ENCODE measurements at places on chromosomes 12 and 14.

DNA sequence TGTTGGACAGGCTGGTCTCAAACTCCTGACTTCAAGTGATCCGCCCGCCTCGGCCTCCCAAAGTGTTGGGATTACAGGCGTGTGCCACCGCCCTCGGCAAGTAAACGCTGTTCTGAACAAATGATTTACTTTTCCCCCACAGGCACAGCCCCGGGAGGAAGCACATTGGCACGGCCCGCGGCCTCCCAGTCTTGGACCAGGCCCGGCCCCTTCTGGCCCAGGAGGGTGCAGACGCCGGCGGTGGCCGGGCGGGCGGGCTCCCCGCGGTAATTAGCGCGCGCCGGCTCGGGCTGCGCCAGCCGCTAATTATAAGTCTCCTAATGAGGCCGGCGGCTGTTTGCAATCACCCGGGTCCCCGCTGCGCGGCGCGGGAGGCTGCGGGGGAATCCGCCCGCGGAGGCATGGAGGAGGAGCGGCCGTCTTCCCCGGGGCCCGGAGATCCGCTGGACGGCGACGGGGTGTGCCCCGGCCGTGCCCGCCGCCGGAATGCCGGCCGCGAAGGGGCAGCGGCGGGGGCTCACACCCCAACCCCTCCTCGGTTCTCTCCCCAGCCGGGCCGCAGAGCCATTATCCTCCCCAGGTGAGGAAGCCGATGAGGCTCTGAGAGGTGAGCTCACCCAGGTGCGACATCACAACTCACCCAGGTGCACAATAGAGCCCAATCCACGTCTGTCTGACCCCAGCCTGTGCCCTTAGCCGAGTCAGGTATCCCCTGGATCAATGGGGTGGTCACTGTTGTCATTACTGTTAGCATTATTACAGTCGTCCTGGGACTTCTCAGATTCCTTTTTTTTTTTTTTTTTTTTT lies 3.3 kb upstream of the POP5 start:
- DNase-seq: peak; percentile 56

- peak; percentile 23 for DNase-seq
Observed at GRCh38 chr14:61695695-61696527, 598 bp downstream of the HIF1A start.

DNA sequence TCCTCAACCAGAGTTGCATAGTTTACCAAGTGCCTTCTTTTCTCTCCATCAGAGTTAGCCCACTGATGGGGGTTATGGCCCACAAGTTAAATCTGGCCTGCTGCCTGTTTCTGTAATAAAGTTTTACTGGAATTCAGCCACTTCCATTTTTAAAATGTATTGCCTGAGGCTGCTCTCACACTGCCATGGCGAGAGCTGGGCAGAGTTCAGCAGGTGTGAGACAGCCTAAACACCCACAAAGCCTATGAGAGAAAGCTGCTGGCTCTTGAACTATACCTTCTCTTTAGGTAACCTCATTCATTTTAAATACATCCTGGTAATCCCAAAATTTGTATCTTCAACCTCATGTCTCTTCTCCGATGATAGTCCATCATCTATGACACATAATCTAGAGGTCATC lies 86.1 kb downstream of the BCL2L14 start:
- no peak for DNase-seq

DNA sequence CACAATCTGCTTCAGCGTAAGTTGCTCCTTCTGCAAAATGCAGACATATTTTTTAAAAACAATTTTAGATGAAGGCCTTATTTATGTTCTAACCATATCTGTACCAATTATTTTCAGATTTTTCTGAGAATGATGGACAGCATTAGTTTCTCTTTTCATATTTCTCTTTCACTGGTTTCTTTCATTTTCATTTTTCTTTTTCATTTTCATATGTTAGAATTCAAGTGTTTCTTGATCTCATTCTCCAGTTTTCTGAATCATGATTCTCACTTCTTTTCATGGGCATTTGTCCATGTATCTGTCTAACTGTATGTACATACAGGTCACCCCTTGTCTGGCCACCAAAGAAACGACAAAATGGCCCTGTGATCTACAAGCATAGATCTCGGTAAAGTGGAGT lies 346.6 kb downstream of the NAV3 start:
- DNase-seq: no peak

GRCh38 chr12:52050758-52051541 lies at the start of gene NR4A1:
NR4A1 (plus strand) TSS chr12:52051442; CDS start chr12:52054329, 2,887 bp downstream.
- DNase-seq: peak; percentile 98

Data from CD4-positive, alpha-beta T cell (primary cell).